ENCODE measurements at places on chromosomes 4 and X.

DNA sequence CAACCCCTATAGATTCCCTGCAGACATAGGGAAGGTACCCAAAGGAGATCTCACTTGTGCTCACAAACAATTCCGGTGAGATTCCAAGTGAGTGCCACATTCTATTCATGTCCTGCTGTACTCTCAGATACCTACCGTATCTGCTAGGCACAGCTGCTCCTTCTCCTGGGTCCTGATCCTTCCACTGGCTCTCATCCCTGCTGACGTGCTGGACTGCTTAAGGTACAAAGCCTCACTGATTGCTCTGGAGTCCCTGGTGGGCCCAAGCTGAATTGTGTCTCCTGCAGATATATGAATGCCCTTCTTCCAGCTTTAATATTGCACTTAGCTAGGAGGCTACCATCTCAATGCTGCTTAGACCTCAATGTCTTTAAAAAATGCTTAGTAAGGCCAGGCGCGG is 2.4 kb downstream of the TCEAL1 start:
- DNase-seq = no peak

DNA sequence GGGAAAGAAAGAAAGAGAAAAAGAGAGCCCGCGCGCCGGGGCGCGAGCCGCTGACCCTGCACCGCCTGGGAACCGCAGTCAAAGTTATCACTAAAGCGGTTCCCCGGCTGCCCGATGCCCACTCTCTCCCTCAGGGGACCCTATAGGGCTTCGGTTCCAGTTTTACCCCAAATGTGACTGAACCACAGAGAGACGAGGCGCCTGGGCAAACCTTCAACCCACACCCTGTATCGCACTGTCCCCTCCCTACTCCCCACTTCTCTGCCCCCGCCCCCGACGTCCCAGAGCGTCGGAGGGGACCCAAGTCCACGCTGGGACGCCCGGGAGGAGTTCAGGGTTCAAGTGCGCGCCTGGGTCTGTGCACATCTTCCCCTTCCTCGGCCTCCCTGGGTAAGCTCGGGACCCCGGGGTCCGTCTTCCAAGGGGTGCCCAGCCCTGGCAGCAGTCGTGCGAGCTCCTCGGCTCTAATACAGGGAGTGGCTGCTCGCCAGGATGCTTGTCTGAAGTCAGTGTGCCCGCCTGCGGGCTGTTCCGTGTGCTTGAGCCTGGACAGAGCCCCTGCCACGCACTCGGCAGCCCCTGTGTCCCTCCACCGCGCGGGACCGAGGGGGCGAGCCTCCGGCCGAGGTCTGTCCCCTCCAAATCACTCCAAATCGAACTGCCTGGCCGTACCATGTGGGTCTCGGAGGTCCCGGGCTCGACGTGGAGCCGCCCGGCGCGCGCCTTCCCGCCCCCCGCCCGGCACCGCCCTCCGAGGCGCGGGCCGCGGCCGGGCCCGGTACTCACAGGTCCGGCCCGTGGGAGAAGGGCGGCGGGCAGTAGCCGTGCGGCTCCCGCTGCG is 960 bp downstream of the TRPC3 start:
- DNase-seq = peak; percentile 55

DNA sequence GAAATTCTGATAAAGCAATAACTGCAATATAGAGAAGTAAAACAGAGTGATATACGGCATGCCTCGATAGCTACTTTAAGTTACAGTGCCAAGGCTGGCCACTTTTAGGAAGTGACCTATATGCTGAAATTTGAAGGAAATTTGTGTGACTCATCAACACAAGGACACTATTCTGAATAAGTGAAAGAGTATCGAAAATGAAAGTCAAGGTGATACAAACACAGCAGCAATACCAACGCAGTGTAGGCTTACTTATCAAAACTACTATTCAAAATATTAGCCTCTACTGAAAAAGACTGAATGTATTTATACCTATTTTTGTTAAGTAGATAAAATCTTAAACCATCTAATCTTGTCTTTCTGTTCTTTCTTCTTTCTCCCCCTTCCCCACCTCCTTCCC is 459.9 kb upstream of the GNPDA2 start:
- DNase-seq = no peak

DNA sequence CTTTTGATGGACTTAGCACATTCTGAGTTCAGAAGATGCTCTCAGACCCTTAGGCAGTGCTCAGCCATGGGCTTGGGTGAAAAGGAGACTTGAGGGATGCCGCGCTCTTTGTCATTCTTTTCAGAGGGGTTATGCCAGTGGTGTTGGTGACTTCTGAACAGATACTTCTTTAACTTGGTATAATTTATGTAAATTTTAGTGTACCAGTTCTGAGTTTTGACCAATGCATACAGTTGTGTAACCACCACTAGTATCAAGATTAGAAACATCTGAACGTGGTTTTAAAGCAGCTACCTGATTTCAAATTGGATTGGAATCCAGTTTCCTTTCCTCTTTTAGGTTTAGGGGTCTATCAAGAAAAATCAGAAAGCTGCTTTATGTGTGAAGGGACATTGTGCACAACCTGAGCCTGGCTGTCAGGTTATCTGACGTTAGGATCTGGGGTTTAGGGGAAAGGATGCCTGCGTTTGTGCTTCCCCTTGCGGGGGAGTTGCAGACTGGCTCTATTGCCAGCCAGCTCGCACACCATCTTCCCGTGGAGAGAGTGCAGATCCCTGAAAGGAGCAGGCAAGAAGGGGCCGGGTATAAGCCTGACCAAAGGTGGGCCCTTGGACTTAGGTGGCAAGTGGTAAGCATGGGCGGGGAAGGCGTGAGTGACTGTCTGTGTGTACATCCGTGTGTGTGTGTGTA is 19.0 kb downstream of the SMS start:
- no peak for DNase-seq

GRCh38 chr4:18321956-18322530 is 300.5 kb upstream of the LCORL start:
- no peak for DNase-seq

DNA sequence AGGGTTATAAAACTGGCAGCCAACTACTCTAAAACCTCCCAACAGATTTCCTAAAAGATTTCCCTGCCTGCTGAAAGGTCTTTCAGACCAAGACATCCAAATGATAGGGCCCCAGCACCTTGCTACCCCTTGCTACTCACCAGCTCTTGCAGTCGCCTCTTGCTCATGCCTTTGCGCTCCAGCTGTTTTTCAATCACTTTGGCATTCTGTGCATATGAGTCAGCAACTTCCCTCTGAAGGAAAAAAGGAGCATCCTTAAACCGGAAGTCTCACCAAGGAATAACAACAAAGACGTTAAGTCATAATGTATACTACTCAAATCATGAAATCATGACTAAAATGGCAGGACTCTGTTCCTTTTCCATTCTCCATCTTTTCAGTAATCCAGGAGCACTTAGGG is 24.0 kb downstream of the STEEP1 start:
- no peak for DNase-seq

DNA sequence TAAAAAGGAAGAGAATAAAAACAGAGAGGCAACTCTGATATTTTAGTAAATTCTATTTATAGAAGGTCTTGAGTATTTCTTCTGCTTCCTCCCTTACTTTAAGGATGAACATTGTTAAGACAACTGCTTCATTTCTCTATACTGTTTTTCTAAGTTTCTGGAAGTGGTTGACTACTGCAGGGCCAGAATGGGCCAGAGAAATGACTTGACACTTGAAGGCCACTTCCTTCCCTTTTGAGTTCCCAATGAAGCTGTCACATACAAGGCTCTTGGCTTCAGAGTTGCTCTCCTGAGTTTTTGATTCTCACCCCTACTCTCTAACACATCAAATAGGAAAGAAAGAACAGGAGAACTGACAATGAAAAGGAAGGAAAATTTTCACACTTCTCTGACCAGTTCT is 37.6 kb downstream of the PKD2 start:
- DNase-seq = no peak

DNA sequence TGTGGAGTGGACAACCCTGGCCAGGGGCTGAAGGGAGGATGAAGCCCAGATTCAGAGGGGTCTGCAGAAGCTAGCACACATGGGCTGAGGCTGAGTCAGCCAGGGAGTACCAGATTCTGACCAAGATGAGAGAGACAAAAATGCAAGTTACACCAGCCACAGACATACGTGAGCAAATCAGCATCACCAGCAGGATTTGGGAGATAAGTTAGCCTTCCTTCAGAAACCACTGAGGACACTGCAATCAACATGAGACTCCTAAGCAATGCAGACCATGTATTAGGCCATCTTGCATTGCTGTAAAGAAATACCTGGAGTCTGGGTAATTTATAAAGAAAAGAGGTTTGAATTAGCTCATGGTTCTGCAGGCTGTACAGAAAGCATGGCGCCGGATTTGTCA is 57.0 kb upstream of the PAGE5 start:
- no peak for DNase-seq

- no peak for DNase-seq
Measured at GRCh38 chr4:108581083-108581482, 39.3 kb upstream of the RPL34 start.

- no peak for DNase-seq
Measured at GRCh38 chrX:118271775-118272174, 74.1 kb upstream of the WDR44 start.

DNA sequence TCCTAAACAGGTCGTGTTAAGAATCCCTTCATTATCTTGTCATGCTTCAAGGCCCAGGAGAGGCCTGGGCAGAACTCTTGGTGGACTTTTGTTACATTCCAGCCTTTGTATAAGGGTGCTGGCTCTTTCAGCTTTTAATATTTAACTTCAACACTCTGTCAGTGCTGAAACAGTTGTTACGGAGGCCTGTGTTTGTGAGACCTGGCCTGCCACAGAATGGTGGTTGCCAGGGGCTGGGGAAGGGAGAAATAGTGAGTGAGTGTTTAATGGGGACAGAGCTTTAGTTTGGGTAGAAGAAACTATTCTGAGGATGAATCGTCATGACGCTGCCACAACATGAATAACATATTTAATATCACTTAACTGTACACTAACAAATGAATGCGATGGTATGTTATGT is 1027.6 kb upstream of the PRKX start:
- DNase-seq = no peak
